Vagina (tissue), 2 donors: ENCODE measurements at places on chromosomes 1 and 21.

DNA sequence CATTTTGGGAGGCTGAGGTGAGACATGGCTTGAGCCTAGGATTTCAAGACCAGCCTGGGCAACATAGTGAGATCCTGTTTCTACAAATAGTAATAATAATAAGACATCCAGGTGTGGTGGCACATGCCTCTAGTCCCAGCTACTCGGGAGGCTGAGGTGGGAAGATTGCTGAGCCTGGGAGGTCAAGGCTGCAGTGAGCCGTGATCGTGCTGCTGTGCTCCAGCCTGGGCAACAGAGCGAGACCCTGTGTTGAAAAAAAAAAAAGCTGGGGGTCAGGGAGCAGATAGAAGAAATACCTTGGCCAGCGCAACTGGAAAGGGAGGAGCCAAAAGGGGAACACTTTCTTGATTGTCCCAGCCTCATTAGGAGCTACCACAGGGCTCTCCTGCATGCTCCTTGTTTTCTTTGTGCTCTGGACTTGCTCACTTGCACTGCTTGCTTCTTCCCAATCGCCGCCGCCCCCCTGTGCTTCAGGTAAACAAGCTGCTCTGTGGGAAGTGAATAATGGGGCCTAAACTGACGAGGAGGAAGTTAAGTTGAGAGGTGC, 31.1 kb downstream of the PBX1 start:
- no peak for DNase-seq

GRCh38 chr1:154572468-154573167, 5.0 kb downstream of the CHRNB2 start:
- no peak for DNase-seq

- DNase-seq: no peak
These were observed 354.0 kb upstream of the DUSP10 start for GRCh38 chr1:222095606-222096475.

- DNase-seq: no peak
These were observed 424 bp upstream of the NECAP2 start for GRCh38 chr1:16440131-16440469.

DNA sequence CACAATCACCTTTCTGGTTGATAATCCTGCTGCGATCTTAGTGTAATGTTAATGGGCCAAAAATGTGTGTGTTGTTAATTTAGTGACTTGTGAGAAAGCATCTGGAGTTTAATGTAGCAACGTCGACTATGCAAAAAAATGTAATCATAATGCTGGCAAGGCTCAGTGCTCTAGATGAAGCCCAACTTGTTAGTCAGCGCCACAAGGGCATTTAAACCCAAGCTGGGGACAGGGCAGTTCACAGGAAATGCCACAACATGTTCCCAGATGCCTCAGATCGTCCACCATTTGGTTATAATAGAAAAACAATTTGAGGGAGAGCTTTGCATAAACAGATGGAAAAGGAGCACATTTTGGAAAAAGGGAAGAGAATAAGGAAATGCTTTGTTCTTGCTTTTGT, 585.4 kb upstream of the PLXNA2 start:
- no peak for DNase-seq

- DNase-seq: no peak
These were observed 83.4 kb upstream of the POU3F1 start for GRCh38 chr1:38129971-38130370.

- DNase-seq: no peak
These were observed 509 bp downstream of the ADAMTS4 start for GRCh38 chr1:161198194-161198896.

GRCh38 chr1:52927212-52928014, at the start of gene SCP2:
SCP2 (plus strand) TSS chr1:52927276; CDS start chr1:52927397, 121 bp downstream.
- DNase-seq: no peak

DNA sequence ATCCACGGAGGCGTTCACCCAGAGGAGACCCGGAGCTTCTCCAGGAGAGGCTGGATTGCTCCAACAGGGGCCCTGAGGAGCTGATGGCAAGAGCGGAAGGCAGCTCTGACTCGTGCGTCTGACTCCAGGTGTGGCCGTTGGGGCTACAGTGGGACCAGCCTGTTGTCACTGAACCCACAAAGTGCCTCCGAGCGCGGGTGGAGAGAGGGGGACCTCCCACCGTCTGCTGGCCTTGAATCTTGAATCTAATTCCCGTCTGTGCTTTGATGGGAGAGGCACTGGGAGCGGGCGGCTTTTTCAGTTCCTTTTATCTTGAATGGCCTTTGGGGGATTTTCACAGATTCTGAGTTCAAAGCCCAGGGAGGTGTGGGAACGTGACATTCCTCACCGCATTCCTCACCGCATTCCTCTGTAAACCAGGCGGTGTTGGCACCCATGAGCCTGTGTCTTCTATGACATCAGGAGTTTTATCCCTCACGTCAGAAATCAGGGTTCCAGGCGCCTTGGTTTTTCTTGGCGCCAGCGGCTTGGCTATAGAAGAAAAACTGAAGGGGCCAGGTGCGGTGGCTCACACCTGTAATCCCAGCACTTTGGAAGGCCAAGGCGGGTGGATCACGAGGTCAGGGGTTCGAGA, 39.2 kb upstream of the COL18A1 start:
- no peak for DNase-seq

- no peak for DNase-seq
These were observed 127.8 kb downstream of the GABPA start for GRCh38 chr21:25862596-25862995.

DNA sequence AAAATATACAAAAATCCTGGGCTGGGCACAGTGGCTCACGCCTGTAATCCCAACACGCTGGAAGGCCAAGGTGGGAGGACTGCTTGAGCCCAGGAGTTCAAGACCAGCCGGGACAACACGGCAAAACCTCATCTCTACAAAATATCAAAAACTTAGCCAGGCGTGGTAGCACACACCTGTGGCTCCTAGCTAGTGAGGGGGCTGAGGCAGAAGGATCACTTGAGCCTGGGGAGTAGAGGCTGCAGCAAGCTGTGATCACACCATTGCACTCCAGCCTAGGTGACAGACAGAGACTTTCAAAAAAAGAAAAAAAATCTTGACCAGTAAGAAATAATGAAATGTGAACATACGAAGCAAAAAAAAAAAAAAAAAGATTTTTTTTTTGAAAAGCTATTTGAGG, 52.1 kb downstream of the ARID4B start:
- DNase-seq: no peak

DNA sequence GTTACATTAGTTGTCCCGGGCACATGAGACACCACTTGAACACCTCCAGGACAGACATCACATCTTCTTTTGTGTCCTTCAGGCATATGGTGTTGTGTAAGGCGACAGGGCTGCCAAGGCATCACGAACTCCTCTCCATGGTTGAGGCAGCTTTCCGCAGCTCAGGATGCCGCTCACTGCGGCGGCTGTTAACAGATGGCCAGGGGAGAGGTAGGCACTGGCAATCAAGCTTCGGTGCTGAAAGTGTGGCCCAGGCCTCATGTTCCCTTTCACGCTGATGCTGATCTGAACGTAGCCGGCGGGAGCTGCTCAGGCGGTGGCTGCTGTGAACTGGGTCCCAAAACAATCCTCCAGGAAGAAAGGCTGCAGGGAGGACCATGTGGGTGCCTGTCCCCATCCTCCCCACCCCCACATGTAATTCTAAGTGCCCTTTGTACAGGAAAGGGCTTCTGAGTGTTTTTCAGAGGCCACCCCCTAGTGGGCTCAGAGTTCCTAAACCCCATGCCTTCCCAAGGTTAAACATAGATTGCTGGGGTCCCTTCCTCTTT, 287.1 kb upstream of the AJAP1 start:
- no peak for DNase-seq

DNA sequence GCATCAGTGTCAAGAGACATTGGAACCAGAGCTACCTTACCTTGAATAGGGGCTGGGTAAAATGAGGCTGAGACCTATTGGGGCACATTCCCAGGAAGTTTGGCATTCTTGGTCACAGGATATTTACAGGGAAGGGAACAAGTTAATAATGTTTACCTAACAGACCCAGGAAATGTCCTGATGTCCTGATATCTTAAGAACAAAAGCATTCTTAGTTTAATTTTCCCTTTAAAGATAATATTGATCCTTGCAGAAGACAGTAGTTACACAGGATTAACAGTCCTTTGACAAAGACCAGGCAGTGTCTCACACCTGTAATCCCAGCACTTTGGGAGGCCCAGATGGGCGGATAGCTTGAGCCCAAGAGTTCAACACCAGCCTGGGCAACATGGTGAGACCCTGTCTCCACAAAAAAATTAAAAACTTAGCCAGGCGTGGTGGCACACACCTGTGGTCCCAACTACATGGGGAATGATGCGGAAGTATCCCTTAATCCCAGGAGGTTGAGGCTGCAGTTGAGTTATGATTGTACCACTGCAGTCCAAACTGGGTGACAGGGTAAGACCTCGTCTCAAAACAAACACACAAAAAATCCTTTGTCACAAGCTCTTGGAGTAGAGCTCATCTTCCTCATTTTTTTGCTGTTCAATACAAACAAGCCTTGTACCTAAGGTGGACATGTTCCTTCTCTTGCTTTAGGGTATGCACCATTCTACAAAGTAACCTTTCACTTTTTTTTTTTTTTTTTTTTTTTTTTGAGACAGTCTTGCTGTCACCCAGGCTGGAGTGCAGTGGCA, 1.3 kb upstream of the TOMM20 start:
- DNase-seq: no peak

- DNase-seq: no peak
These were observed 36.5 kb downstream of the YY1AP1 start for GRCh38 chr1:155651861-155652661.

DNA sequence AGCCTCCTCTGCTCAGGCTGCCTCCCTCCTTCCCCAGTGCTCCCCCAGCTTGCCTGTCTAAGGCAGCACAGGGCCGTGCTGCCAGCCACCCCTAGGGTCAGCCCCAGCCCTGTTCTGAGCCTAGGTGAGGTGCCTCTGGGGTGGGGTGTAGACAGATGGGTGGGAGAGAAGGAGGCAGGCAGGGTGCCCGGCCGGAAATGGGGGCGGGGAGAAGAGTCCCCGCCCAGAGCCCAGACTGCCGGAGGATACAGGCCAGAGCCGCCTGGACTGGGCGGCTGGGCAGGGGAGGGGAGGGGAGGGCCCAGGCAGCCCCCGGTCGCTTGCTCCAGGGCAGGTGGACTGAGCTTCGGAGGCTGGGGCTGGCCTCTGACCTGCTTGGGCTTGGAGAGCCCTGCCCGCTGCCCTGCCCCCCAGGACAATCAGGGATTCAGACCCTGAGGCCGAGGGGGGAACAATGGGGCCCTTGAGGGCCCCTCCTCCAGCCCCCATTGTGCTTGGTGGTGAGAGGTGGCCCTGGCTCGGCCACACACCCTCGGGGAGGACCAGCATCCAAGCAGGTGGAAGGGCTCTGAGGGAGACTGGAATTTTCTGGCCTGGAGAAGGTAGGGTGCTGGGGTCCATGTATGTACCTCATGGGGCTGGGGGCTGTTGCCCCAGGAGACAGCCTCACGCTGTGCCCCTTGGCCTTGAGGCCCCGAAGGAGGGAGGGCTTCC, at the start of gene GJC2:
GJC2 (plus strand) TSS at position 525 of the 714 bp plus-strand sequence. CDS start 7,829 bp downstream, outside the sequence.
- DNase-seq: no peak

DNA sequence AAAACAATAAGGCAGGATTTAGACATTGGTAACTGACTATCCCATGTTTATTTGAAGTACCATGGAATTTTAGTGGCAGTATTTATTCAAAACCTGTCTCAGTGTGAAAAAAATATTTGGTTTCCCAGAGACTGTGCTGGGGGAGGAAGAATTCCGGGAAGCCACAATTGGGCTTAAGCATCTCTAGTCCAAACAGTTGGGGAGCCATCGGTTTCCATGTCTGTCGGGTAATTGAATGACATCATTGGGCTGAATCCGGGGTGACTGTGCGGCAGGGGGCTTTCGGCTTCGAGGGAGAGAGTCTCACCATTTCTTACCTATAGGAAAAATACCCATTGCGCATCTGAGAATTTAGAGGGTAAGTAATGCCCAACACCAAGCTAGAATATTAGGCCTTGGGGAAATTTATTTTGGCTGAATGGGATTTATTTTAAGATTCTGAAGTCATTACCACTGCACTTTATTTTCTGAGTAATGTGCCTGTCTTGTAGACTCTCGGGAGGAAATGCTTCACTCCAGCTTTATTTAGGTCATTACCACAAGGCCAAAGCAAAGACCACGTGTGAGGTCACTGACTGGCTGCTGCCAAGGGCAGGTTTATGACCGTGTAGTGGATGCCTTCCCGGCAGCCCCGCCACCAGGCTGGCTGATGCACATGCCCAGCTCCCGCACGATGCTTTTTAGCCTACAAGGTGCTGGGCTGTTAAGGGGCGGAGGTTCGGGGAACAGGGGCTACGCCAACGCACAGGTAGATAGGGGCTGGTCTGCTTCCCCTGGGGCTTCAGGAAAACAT, 23.1 kb upstream of the UMODL1 start:
- DNase-seq: no peak

DNA sequence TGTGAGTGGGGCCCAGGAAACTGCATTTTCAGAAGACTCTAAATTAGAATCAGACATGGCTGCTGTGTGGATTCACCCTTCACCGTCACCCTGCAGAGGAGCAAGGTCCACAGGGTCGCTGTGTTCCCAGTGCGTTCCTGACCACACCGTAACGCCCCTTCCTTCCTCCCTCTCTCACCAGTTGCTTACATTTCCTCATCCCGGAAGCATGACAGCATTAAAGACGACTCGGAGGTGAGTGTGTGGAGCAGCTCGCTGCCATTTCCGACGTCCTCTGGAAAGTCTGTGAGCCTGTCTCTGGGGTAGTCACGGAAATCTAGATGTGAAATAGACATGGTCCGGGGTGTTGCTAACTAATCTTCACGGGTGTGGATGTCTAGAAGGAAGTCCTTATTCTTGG, 45.9 kb downstream of the FAAP20 start:
- no peak for DNase-seq

- no peak for DNase-seq
These were observed 130.4 kb upstream of the ARHGEF16 start for GRCh38 chr1:3323796-3324703.

GRCh38 chr1:24558902-24559791, 3.3 kb downstream of the NCMAP start:
- no peak for DNase-seq

DNA sequence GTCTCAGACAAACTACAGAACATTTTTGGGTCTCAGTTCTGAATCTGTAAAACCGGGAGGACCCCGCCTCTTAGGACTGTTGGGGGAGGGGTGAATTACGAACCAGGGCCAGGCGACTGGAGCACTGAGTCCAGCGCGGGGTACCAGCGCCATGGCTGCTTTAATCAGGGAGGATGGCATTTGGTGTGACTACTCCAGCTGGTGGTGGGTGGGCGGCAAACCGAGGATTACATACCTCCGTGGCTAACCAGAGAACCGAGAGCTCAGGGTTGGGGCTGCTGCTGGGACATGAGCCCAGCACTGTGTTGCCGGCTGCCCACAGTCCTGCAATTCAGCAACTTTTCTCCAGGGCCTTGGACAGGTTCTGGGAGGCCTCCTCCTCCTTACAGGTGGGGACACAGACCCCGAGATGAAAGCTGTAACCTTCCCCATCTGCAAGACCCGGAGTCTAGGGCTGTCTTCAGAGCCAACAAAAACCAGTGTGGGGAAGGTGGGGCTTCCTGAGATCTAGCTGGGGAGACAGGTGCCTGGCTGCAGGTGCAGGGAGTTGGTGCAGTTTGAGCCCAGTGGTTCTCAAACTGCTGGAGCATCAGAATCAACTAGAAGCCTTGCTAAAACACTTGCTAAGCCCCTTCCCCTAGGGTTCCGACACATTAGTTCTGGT, 273.5 kb downstream of the FOXD2 start:
- DNase-seq: no peak
